GM03348 (cell line): ENCODE measurements at places on chromosomes 5 and 9.
A peak's percentile ranks its signal among the peaks of the same experiment; 100 is the strongest.

- no peak for DNase-seq
Observed at GRCh38 chr5:143559586-143560109, 156.2 kb upstream of the NR3C1 start.

GRCh38 chr9:120956862-120957261 lies 30.3 kb upstream of the TRAF1 start:
- DNase-seq = no peak

DNA sequence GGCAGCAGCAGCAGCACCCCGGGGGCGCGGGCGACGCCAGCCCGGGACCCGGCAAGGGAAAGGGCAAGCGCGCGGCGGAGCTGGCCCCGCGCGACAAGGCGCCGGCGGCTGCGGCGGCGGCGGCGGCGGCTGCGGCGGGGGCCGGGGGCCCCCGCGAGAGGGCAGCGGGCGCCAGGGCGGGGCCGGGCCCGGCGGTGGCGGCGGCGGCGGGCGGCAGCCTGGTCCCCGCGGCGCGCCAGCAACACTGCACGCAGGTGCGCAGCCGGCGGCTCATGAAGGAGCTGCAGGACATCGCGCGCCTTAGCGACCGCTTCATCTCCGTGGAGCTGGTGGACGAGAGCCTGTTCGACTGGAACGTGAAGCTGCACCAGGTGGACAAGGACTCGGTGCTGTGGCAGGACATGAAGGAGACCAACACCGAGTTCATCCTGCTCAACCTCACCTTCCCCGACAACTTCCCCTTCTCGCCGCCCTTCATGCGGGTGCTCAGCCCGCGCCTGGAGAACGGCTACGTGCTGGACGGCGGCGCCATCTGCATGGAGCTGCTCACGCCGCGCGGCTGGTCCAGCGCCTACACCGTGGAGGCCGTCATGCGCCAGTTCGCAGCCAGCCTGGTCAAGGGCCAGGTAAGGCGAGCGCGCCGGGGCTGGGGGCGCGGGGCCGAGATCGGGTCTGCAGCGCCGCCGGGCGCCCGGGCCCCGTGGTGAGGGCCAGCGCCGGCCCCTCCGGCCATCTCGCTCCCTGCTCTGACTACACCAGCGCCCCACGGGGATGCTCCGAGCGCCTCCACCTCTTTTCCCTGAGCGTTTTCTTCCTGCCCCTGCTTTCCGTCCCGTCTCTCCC lies at the start of gene UBE2QL1:
Gene UBE2QL1 (plus strand): TSS at position 238 of the 843 bp plus-strand sequence. CDS start 35 bp downstream, at position 273.
- DNase-seq = no peak

DNA sequence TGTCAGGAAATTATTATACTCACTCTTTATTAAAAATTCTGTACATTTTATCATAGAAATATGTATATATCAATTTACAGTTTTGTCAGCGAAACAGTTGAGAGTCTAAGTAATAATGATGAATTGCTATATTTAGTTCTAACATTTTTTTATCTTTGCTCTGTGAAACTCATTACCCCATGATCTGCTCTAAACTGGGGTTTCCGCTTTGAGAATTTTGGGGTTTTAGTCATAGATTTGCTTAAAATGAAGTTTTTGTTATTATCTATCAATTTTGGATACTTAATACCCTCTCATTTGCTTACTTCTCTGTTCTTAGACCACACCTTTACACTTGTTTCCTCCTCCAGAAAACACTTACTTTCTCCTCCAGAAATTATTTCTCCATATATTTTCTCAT lies 333.8 kb upstream of the MPDZ start:
- no peak for DNase-seq

- no peak for DNase-seq
Observed at GRCh38 chr9:90735952-90736351, 65.7 kb upstream of the SYK start.

DNA sequence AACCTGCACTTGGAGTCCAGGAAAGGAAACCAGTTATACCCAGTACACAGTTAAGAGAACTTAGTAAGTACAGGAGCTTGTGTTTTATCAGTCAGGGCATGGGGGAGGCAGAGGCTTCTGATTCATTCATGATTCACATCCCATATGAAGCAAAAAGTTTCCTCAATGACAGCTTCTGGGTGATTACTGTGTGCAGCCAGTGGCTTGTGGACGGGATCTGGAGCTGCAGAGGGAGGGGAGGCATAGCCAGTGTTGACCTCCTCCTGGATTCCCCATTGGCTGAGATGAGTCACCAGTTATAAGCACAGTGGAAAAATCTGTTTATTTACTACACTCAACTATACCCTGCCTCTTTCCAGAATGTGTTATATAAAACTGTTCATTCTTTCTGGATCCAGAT lies 17.7 kb downstream of the IL31RA start:
- DNase-seq = peak; percentile 88
